ENCODE measurements at places on chromosomes 4 and X.

GRCh38 chr4:8854931-8855330 lies 16.7 kb downstream of the HMX1 start:
- peak; percentile 27 for DNase-seq

GRCh38 chrX:100979881-100980607 lies 10.5 kb downstream of the ARL13A start:
- no peak for DNase-seq

DNA sequence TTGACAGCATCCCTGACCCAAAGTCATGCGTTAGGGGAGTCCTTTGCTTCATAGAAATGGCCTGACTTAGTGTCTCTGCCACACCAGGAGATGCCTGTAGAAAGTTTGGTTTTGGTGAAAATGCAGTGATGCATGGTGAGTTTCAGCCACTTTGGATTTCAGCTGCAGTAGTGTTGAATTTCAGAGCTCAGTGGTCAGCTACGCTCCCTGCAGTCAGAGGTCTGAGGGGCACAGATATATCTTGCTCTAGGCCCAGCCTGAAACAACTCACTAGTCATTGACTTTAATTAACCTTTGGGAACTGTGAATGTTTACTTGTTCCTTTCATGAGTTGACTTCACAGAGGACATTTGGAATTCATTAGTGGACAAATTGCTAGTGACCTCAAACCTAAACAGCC lies 17.5 kb downstream of the RBMX2 start:
- no peak for DNase-seq

- DNase-seq, result peak; percentile 42
Measured at GRCh38 chr4:53905276-53905940, 159.0 kb downstream of the CHIC2 start.

DNA sequence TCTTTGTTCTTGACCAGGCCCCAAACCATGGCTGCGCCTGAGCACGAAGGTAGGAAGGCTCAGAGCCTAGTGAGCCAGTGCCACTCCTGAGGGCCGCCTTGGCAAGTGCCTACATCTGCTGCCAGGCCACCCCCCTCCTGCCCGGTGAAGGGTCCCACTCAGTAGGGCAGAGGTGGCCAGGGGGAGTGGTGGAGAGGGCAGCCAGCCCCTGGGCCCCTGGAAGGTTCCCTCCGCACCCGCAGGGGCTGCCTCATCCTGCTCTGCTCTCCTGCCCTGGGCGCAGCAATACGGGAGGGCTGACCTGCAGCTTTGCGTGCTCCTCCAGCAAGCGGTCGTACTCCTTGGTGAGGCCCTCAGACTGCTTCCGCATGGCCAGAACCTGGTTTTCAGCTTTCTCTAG lies 14.0 kb downstream of the SLC6A8 start:
- no peak for DNase-seq

- DNase-seq, result peak; percentile 82
Measured at GRCh38 chr4:80202190-80202711, 4.9 kb downstream of the PRDM8 start.

GRCh38 chrX:13258725-13259124 lies 61.1 kb downstream of the ATXN3L start:
- no peak for DNase-seq

GRCh38 chr4:141635736-141636081 lies 674 bp upstream of the IL15 start:
- DNase-seq, result peak; percentile 47

Measured in AG10803 (cell line).